ENCODE measurements at places on chromosomes 7 and 10.

GRCh38 chr10:17122726-17123661 is 6.6 kb downstream of the CUBN start:
- no peak for DNase-seq

DNA sequence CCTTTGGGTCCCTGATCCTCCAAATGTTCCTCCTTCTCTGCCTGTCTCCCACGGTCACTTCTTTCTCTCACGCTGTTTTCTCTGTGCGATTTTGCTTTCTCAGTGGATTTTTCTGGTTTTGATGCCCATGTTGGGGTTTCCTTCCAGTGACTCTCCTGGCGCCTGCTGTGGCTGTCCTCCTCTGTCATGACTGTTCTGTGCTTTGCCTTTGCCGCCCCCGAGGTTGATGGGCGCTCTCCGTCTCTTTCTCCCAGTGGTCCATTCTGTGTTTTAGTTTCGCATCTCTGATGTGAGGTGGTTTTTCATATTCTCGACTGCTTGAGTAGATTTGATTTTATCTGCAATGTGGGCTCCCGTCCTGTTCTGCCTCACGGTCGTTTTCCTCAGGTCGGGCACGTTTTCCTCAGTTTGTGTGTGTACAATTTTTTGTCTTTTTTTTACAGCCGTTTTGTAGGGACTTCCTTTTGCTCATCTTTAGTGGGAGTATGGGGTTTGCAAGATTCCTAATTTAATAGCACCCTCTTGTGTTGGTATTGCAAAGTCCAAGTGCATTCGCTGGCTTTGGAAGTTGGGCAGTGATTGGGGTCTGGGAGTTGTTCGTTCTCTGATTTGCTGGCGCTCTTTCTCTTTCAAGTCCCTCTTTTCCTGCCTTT is 100.0 kb downstream of the INPP5A start:
- DNase-seq, result no peak

DNA sequence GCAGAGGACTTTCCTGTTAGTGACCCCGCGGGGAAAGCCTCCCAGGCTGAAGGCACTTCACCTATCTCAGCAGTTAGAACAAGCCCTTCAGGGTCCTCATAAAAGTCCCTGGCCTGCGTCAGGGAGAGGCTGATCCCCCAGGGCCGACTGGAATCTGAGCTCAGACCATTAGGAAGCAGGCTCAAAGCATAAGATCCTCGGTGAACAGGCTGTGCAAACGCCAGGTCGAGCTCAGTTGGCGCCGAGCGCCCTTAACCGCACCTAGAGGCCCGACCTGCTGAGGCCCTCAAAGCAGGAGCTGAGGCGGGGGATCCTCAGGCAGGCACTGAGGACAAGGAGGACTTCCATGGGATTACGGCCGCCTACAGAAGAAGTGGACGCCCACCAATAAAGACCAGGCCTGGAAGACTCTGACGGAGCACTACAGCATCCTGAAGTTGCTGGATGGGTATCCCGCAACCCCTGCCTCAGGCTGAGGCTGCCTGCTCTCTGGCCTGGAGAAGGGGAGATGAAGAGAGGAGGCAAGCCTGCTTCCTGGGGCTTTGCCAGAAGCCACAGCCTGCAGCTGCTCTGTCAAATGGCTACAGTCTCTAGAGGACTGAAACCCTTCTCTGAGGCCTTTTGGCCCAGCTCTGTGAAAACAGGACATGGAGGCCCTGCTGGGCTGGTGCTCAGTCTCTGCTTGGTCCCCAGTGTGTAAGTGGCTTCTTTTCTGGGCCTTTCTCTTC is 29.9 kb downstream of the LIPJ start:
- no peak for DNase-seq

DNA sequence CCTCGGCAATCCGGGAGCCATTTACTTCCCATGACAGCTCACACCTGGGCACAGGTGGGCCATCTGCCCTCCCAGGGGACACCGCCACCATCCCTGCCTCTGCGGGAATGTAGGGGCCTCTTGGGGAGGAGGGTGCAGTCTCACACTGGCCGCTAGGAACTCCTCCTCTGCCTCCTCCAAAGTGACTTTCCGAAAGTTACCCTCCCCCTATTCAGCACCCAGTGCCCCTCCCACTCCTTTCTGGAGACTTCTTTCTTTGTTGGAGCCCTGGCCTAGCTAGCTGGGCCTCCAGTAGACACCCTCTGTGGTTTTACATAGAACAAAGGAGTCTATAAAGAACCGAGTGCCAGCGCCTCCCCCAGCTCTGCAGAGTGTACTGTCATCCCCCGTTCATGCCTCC is 45.8 kb upstream of the MNX1 start:
- DNase-seq, result no peak

- DNase-seq, result no peak
Measured at GRCh38 chr7:83469491-83469890, 179.4 kb downstream of the SEMA3E start.

- DNase-seq, result no peak
Measured at GRCh38 chr7:84837405-84837804, 349.5 kb downstream of the SEMA3D start.

DNA sequence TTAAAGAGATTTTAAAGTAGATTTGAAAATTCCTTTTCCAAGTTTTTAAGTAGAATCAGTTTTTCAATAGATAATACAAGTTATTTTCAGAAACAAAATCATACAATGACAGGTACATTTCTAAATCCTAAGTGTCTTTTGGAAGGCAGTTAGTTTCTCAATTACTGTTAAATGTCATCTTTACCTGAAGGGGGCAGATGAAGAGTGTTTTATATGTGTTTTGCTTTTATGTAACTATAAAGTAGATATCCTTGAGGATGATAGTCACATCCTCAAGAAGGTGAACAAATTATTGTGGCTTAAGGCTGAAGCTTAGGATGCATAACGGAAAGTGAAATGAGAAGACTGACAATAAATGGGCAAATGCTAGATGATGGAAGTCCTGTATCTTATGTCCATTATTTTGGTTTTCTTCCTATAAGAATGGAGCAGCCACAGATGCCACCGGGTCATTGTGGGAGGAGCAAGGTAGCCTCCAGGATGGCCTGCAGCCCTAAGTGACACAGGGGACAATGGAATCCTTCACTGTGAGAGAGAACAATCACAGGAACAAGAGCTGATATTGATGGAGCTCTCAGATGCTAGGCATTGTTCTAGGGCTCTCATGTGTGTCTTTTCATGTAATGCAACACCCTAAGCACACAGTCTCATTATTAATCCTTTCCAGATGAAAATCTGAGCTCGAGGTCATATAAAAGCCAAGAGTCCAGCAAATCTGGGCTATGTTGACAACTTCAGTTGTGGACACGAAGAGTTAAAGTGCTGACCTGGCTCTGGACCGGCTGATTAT is 14.1 kb upstream of the MKX start:
- no peak for DNase-seq

- no peak for DNase-seq
Measured at GRCh38 chr10:1514681-1515080, 222.6 kb downstream of the ADARB2 start.

GRCh38 chr10:72274213-72274729 is 547 bp downstream of the DDIT4 start:
- no peak for DNase-seq

DNA sequence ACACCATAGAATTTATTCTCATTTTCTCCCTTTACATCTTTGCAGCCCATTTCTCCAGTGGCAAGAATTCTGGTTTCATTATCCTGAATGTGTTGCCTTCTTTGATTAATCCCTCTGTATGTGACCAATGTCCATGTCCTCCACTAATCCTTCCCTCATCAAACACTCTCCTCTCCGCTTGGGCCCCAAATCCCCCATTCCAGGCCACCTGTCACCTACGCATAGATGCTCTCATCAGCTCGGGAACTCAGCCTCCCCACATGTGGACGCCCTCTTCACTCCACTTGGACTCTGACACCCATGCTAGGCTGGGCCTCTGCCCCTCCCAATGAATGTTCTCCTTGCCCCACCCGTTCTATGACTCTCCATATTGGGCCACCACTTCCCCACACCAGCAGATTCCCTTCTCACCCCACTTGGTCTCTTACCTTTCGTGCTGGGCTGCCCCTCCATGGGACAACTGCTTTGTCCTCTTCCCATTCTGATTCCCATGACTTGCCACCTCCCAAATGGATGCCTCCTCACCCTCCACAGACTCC is 18.7 kb upstream of the RBM20 start:
- no peak for DNase-seq

DNA sequence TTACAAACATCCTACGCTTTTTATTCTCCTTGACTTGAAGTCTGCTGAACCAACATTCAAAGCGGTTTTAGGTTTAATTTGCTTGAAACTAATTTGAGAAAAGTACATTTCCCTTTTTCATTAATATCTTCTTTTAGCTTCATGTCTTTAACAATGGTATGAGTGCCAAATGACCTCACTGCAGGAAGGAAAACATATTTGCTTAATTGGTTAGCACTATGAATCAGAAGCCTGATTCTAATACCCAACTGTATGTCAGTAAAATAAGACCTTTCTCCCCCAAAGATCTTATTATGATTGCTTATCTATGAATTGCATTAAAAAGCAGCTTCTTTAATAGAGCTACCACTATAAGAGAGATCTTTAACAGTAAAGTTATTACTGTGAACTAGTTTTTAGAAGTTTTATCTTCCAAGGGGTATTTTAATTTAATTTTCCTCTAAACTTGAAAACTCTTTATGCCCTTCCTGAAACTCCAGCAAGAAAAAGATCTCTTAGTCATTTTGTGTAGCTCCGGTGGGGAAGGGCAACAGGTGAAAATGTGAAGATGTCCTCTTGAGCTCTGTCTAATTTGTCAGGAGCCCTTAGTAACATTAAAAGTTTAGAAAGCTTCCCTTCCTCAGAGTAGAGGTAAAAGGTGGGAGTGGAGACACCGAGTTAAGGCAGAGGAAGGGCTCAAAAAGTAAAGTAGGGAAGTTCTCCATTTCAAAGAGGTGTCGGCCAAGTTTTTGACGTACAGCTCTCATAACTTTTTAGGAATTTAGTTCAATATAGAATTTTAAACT is 6.1 kb downstream of the COL1A2 start:
- no peak for DNase-seq

- no peak for DNase-seq
Measured at GRCh38 chr7:1611708-1612241, 41.9 kb upstream of the PSMG3 start.

DNA sequence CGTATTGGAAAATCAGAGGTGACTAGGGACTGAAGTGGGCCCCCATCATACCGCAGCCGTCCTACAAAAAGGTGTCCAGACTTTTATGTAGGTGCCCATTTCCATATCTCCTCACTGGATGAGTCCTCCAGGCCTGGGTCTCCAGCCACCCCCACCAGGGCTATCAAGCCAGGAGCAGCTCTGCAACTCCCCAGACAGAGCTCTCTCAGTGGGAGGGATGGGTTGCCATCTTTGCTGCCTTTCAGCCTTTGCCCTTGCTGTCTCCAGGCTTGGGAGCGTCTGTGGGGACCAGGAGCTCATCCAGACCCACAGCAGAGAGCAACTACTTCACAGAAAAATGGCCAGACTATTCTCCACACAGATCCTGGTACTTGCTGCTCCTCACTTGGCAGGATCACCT is 802.7 kb upstream of the IGFBP3 start:
- no peak for DNase-seq

DNA sequence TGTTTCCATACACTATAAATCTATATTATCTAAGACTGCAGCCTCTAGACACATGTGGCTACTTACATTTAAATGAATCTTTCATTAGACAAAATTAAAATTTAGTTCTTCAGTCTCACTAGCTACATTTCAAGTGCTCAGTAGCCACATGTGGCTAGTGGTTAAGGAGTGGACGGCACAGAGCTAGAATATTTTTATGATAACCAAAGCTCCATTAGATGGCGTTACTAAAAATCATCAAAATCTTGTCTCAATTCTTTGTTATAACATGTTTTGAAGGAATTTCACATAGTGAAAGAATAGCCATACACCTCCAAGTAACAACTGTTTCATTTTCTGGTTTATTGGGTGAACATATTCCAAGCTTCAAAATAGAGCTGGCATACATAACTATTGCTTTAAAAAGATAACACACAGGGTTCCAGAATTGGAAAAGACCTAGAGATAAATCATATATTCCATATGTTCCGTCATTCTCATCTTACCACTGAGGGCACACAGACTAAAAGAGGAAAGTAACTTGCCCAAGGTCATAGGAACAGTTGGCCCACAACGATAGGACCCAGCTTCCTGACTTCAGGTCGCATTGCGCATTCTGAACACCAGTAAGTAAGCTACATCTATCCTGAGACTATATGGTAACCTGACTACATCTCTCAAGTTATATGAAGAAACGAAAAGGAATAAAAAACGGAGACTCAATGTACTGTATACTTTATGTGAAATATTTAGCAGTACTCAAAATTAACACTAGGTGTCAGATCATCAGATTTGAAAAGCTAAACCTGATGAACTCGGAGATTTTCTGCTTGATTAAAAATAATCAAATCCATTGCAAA is 66.6 kb downstream of the CAV1 start:
- no peak for DNase-seq

DNA sequence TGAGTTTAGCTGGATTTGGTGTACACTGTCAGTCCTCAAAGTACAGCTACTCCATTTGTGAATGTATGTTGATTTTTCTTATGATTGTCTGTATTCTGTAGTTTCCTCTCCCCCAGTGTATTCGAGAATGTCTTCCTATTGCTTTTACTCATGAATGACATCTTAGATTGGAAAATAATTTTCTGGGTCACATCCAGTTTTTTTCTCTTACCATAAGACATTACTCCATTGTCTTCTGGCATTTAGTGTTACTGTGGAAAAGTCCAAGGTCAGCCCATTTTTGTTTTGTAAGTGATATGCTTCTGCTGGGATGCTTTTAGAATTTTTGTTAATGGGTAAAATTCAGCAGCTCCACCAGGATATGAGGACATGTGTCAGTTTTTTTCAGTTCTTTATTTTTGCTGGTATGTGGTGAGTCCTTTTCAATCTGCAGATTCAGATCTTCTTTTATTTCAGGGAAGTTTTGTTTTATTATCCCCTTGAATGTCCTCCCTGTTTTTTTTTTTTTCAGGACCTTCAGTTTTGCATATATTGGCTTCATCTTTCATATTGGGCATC is 33.6 kb downstream of the WAC start:
- no peak for DNase-seq

- DNase-seq, result no peak
Measured at GRCh38 chr7:85154282-85154937, 32.4 kb downstream of the SEMA3D start.

DNA sequence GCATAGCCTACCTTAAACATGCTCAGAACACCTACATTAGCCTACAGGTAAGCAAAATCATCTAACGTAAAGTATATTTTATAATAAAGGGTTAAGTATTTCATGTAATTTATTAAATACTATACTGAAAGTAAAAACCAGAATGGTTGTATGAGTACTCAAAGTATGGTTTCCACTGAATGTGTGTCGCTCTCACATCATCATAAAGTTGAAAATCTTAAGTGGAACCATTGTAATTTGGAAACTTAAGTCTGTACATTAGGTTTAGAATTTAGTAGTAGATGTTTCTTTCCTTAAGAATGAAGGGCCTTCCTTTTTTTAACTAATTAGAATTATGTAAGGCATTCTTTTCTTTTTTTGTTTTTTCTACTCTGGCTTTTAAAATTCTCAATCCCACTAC is 240.0 kb upstream of the AOAH start:
- DNase-seq, result no peak

- DNase-seq, result no peak
Measured at GRCh38 chr7:133020496-133020895, 61.4 kb downstream of the CHCHD3 start.
